Right ventricle myocardium inferior (tissue), 1 donor: ENCODE measurements at places on chromosomes 1 and 21. TPM values are rescaled to one million over a fixed set of nuclear protein-coding genes. Genes with fewer than 3 reads are reported as not detected.

Gene AGMAT
- 0.11 TPM for total RNA-seq

Gene BRDT
- not detected for total RNA-seq

Gene GJA9
- total RNA-seq = not detected

Gene LCE1E
- not detected for total RNA-seq

Gene IFNAR2
- 10.4 TPM for total RNA-seq

Gene CYP4X1
- total RNA-seq = 1.5 TPM

DNA sequence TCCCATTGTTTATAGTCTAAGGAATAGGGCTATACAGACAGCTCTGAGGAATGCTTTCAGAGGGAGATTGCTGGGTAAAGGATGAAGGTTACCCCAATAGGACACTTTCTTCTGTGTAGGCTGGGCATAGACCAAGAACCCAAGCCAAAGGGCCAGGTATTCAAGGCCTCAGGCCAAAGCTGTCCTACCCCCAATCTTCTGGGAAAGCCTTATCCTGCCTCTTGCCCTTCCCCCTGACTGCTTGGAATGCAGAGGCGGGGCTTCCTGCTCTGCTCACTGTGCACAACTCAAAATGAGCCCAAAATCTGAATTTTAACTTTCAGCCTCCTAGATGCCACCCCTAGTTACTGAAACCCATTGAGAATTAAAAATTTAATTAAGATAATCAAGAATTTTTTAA, 2.2 kb downstream of the OR10Z1 start:
- no peak for DNase-seq

- no peak for DNase-seq
Observed at GRCh38 chr1:225613006-225613405, 39.9 kb downstream of the ENAH start.

DNA sequence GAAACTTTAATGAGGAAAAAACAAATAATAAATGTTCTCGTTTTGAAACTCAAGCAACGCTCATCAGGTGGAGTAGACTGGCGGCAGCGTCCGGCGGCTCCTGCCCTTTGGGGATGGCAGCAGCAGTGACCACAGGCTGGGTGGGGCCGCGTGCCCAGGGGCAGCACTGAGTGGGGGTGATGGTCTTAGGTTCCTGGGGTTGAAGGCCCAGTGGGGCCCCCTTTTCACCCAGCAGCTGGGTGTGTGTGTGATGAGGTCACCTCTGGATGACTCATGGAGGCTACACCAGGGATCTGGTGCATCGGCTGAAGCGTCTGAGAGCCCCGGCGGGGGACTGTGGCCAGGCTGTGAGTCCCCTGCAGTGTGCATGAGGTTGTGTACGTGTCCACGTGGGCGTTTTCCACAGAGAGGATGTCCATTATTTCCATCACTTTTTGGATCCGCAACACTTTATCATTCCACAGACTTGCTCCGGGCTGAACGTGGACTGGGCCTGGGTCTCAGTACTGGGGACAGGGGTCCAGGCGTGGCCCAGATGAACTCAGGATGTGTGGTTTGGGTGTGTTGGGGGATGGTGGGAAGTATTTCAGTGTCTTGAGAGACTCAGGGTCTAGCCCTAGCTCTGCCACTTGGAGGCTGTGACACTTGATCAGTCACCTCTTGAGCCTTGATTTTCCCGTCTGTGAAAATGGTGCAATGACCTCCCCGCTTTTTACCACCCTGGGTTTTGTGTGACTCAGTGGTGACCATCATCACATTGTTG, 25.6 kb downstream of the LDLRAP1 start:
- no peak for DNase-seq

DNA sequence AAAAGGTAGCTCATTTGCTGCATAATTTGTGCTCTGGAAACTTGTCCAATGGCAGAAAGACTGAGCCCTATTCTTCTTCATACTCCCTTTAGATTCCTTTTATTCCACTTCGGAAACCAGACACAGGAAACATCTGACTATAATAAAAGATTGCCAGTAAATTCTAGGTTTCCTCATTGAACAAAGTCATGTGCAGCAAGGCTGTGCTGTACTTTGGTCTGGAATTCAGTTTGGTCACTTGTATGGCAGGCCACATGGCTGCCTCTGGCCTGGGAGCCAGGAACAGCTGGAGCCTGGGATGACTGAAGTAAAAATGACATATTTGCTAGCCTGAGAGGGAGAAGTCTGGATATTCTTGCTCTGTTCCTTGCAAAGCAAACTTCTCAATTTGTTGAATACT, 79.6 kb downstream of the ST3GAL3 start:
- no peak for DNase-seq

GRCh38 chr1:19872190-19872589, 10.0 kb upstream of the OTUD3 start:
- DNase-seq = no peak

DNA sequence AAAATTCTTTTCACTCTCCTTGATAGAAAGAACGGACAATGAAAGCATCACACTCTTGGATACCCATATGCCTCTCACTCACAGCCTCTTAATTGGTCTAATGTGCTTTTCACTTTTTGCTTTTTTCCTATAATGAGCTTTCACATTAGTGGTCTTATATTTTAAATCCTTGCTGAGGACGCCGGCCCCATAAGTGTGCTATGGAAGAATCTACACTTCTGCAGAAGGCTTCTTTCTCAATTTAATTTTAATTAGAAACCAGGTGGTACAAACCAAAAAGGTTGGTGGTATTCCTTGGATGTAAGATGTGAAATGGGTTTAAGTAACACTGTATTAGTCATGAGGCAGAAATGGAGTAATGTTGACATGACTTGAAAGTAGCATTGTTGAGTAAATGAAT, 190.6 kb upstream of the NFIA start:
- no peak for DNase-seq

- no peak for DNase-seq
Observed at GRCh38 chr1:2022063-2022770, 3.1 kb downstream of the GABRD start.

DNA sequence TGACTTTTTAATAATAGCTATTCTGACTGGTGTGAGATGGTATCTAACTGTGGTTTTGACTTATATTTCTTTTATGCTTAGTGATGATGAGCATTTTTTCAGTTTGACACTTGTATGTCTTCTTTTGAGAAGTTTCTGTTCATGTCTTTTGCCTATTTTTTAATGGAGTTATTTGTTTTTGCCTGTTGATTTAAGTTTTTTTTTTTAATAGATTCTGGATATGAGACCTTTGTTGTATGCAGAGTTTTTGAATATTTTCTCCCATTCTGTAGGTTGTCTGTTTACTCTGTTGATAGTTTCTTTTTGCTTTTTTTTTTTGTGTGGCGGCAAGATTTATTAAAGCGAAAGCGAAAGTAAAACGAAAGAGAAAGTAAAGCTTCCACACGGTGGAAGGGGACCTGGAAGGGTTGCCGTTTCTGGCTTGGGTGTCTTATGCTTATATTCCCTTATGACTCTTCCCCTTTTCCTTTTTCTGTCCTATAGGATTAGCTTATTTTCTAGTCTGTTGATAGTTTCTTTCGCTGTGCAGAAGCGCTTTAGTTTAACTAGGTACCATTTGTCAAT, 67.6 kb downstream of the TBX19 start:
- no peak for DNase-seq

DNA sequence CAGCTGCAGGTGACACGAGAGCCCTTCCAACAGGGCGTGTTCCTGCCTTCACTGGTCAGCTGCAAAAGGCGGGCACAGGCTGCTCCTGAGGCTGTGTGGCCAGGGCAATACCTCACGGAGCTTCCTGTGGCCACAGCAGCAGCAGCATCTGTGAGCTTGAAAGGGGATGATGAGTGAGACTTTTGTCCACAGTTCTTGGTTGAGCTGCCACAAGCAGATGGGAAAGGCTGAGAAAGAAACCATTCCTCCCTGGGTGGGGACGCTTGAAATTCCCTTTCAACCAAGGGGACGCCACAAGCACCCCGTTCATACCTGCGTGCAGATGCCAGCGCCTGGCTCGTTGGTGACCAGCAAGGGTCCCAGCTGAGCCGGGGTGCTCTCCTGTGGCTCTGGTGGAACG, 37.6 kb downstream of the B3GALT5 start:
- no peak for DNase-seq

DNA sequence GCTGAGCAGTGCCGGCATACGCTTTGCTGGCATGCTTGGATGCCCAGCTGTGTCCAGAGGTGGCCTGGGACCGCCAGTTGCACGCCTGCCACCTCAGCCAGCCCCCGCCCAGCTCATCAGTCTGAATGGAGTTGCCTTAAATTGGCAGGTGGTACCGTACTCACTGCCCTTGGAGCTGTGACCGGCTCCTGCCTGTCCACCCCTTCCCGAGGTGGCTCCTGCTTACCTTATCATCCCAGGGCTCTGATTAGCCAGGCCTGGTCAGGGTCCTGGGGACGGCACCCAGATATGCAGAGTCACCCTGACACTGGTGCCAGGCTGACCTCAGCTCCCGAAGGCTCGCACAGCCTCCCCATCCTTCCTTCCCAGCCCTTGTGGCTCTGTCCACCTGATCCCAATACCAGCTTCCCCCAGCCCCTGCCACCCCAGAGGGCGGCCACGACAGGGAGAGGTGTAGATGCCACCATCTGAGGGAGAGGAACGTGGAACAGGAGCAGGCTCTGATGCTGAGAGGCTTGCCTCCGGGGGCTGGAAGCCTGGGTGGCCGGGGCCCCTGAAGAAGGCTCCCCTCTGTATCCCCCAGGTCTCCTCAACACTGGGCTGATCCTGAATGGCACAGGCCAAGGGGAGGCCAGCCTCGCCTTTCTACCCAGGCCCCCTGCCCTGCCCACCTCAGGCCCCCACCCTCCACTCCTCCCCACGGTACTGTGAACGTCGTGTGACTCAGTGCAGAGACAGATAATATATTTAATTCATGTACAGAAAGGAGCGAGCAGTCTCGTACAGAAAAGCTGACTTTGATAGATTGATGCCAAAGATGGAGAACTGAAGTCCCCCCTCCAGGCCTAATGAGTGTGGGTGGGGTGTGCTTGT, 27.8 kb downstream of the CDK18 start:
- peak; percentile 69 for DNase-seq

- no peak for DNase-seq
Observed at GRCh38 chr1:222187566-222188332, 360.2 kb downstream of the HHIPL2 start.

DNA sequence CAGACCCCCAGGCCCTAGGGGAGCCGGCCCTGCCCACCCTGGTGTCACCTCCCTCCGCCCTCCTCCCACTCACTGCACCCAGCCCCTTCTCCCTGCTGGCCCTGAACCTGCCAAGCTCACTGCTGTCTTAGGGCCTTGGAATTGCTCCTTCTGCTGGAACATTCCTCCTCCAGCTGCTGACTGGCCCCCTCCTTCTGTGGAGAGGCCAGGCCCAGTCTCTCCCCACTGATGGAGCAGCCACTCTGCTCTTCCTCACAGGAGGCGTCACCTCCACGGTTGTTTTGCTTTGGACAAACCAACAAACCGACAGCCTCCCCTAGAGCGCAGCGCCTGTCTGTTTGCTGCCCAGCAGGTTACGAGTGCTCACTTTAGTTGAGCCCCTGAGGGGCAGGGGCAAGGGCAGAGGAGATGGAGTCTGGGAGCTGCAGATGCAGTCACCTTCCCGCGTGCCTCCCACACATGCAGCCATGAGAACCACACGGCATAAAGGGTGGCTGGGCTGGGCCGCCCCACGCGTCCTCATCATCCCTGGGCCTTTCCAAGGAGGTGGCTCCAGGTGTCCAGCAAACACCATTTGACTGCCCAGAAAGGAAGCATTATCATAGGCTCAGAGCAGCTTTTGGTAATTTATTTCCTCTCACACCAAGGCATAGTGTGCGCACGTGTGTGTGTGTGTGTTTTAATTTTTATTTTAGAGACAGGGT, 9.4 kb downstream of the OXCT2 start:
- no peak for DNase-seq

DNA sequence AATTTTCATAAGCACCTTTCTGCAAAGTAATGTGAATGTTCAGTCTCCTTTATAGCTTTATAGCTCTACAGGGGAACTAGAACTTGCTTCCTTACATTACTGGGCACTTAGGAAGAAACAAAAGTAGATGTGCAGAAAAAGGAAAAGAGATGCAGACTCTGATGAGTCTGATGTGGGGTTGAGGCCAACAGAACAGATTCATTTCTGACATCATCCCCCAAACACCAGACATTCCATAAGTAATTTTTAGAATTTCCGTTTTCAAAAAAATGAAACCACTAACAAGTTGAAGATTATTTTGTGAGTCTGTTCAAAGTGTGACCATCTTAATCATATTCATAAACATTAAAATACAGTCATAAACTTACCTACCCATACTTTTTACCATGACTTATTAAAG, 96.0 kb downstream of the NRIP1 start:
- DNase-seq = no peak

DNA sequence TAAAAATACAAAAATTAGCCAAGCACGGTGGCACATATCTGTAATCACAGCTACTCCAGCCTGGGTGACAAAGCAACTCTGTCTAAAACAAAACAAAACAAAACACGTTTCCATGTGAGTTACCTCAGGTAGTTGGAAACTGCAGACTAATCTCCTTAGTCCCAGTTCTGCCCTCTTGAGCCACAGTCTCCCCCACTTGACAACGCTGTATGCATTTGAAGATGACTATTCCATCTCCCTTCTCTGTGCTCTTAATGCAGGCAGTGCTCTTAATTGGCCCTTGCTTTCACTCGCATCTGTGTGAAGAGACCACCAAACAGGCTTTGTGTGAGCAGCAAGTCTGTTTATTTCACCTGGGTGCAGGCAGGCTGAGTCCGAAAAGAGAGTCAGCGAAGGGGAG, 19.6 kb upstream of the DHCR24 start:
- no peak for DNase-seq

DNA sequence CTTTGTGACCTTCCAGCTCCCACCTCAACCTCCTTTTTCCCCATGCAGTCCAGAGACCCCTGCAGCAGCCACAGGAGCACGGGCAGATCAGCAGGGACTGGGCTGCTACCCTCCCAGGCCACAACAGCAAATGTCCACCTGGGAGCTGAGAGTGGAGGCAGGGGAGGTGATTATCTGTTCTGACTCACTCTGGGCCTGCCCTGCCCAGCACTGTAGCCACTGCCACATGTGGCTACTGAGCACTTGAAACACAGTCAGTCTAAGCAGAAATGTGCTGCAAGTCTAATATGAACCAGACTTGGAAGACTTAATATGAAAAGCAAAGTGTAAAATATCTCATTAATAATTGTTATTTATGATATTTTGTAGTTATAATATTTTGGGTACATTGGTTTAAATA, 148.9 kb upstream of the VANGL1 start:
- no peak for DNase-seq

DNA sequence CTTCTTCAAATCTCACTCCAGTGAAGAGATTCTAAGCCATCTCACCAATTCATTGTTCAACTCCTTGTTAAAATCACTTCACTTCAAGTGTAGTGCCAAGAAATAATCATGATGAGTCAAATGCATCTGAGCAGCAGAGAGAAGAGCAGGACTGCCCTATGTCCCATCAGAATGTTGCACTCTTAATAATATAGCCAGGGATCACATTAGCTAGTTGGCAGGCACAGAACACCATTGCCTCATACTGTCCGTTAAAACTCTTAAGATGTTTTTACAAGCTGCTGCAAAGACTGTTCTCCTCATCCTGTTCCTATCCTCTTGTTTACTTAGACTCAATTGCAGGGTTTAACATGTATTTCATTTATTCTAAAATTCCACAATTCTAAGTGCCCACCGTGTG, 432.9 kb downstream of the PLPP3 start:
- DNase-seq = no peak
